SJSA1 (cell line): ENCODE measurements at places on chromosomes 5 and 9. TPM values are rescaled to one million over a fixed set of nuclear protein-coding genes. Genes with fewer than 3 reads are reported as not detected.

DNA sequence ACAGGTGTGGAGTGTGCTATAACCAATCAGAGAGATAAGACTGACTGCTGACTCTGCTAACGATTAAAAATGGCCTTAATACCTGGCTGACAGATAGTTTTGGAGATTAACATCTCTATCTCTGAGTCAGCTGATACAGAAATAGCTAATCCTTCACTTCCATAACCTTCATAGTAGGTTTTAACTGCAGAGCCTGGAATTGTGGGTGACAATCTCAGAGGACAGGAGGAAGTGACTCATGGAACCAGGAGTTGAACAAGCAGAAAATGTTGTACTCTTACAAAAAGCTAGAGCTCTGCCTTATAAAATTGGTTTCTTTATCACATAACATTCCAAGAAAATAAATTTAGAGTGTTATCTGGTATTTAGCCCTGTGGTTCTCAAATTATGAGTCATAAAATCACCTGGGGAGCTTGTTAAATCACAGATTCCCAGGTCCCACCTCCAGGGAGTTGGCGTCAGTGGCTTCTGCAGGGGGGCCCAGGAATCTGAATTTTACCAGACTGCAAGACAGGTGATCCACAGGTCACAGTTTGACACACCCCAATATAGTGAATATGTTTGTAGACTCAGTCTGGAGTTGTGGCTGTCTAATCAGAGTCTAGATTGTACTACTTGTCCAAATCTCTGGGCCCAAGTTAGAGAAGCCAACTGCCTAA, 44.4 kb upstream of the AFAP1L1 start:
- DNase-seq: peak; percentile 58

Gene ZNF483
- total RNA-seq: 1.2 and 1.3 TPM in 2 replicates

Gene RANBP17
- 21.1 and 24.6 TPM in 2 replicates for total RNA-seq

Gene SLC28A3
- total RNA-seq: 0.11 and 0.13 TPM in 2 replicates

Gene CARD9
- total RNA-seq: 0.16 and 0.32 TPM in 2 replicates

DNA sequence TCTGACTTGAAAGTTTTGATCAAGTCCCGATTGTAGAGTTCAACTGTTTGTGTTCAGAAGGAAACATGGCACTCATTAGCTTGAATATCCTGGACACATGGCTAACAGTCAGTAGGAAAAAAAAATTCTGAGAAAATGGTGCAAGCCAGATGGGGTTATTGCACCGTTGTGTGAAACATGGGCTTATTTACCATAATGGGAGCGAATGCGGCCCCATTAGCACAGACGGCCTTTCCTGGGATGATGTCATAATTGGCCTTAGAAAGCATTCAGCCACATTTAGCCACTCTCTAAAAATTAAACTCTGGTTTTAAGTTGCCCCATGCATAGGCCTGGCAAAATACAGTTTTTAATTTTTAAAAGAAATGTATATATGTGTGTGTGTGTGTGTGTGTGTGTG, 112.1 kb downstream of the IRX2 start:
- DNase-seq: no peak

Gene FCN1
- total RNA-seq: not detected in 2 replicates

Gene SV2C
- total RNA-seq: not detected in 2 replicates

DNA sequence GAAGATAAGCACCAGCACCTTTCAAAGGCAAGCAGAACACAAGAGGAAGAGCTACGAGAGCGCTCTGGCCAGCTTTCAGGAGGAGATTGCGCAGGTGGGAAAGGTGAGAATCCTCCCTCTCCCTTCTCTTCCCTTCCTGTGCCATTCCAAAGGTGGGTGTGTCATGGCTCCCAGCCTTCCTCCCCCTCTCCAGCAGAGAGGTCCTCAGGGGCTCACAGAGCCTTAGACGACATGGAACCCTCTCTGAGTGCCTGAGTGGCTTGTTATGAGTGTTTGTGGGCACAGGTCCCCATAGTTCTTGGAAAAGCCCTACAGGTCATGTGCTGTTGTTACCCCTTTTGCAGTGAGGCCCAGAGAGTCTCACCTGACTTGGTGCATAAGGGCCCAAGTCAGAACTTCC, 5.8 kb downstream of the CCDC180 start:
- no peak for DNase-seq

- DNase-seq: no peak
These were observed 8.4 kb downstream of the PDCL start for GRCh38 chr9:122819791-122820489.

Gene MYMK
- total RNA-seq: not detected in 2 replicates

- no peak for DNase-seq
These were observed 100.4 kb downstream of the KLHL3 start for GRCh38 chr5:137635521-137635921.

GRCh38 chr9:120416781-120417427, 163.1 kb downstream of the CDK5RAP2 start:
- no peak for DNase-seq

Gene ARID3C
- total RNA-seq: not detected in 2 replicates

GRCh38 chr9:123586275-123586674, 230.3 kb downstream of the CRB2 start:
- DNase-seq: no peak

GRCh38 chr9:75148561-75148960, 60.2 kb downstream of the OSTF1 start:
- peak; percentile 46 for DNase-seq

Gene FOXD4
- 0.24 TPM in 1 of 2 replicates, not detected in the other for total RNA-seq

Gene PCDHA8
- 0.13 TPM in 1 of 2 replicates, not detected in the other for total RNA-seq

Gene SH3GL2
- total RNA-seq: 0.37 TPM in 1 of 2 replicates, not detected in the other

Gene NUTM2G
- total RNA-seq: not detected in 2 replicates

DNA sequence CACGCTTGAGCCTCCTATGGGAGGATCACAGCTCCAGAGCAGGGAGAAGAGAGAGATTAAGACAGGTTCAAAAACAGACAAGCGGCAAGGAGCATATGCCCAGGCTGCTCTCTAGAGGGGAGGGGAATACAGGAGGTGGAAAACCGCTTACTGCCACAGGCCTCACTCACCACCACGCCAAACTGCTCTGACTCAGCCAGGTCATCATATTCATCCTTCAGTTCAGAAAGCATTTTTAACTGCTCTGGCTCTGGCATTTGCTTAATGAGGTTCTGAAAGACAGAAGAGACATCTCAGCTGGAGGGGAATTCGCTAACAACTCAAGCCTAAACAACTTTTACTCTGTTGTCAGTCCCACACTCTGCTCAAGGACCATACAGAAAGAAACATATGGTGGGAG, 40.1 kb downstream of the PCDHGC5 start:
- no peak for DNase-seq
